ENCODE measurements at places on chromosomes 11 and 22. TPM values are rescaled to one million over a fixed set of nuclear protein-coding genes. Genes with fewer than 3 reads are reported as not detected.
A peak's percentile ranks its signal among the peaks of the same experiment; 100 is the strongest.

DNA sequence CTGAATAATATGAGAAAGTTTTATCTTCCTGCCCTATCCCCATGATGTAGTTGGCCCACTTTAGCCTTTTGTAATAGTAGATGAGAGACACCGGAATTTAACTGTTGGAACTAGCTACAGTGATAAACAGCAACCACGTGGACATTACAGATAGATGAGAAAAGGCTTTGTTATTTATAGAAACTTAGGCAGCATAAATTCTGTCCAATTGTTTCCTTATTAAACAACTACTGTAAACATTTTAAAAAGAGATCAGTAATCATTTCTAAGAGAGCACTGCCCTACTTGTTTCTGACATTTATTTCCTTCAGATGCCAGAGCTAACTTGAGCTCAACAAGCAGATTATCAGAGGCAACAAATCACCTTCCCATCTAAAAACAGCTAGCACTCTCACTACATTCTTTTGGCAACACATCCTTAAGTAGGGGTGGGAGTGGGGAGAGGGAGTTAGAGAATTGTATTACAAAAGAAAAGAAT is 63.1 kb downstream of the SOX6 start:
- H3K4me3 ChIP-seq, result no peak overlapping the region
- DNase-seq, result peak; percentile 26
- H3K27me3 ChIP-seq, result no peaks in the 10 kb centered on the region
- H3K4me1 ChIP-seq, result no peaks in the 10 kb centered on the region
- H3K36me3 ChIP-seq, result no peaks in the 10 kb centered on the region

DNA sequence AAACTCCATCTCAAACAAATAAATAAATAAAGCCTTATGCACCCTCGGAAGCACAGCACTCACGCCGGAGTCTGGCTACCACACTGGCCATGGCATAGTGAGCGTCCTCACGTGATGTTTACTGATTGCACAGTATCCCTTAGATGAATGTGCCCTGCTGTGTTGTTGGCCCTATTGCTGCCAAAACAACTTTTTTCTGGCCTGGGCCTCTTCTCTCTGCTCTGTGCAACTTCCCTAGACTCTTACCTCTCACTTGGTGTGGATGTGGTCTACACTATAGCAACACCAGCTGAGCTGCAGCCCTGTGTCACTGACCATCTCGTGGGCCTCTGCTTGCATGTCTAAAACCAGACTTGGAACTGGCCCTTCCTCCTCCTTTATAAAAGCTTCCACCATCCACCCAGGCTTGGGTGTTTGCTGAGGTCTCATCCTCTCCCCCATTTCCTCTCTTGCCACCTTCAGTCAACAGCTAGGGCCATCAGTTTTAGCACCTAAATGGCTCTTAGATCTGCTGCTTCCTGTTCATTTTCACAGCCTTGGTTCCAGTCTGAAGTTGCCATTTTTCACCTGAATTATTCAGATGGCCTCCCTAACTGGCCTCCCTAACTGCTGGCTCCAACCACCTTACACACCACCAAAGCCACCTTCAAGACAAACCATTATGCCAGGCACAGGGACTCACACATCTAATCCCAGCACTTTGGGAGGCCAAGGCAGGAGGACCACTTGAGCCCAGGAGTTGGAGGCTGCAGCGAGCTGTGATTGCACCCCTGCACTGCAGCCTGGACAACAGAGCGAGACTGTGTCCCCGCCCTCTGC is 9.2 kb downstream of the ZNF74 start:
- DNase-seq, result no peak
- H3K36me3 ChIP-seq, result no peaks in the 10 kb centered on the region
- H3K4me1 ChIP-seq, result no peaks in the 10 kb centered on the region
- no peak overlapping the region for H3K4me3 ChIP-seq

DNA sequence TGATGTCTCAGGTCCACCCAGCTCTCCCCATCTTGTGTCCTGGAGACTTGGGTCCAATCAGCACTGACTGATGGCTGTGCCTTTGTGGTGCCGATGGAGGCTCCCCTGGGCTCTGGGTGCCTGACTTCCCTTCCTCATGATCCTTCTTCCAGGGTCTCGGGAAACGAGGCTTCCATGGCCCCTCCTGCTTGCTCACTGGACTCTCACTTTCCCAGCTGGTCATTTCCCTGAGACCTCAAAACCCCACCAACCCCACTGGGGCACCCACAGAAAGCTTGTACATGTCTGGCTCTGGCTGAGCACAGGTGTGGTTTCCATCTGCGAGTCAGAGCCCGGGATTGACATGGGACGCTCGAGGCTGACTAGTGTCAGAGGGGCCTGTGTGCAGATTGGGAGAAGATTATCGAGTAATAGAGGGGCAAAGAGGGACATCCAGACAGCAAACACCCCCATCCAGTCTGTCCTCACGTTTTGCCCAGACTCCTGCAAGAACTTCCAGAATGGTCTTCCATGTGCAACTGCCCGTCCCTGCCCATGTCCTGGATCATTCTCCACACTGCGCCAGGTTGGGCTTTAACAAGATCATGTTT is 15.1 kb downstream of the APOL1 start:
- H3K27ac ChIP-seq, result no peak overlapping the region
- no peak for DNase-seq
- H3K4me3 ChIP-seq, result no peak overlapping the region
- no peaks in the 10 kb centered on the region for H3K36me3 ChIP-seq
- no peaks in the 10 kb centered on the region for H3K4me1 ChIP-seq

DNA sequence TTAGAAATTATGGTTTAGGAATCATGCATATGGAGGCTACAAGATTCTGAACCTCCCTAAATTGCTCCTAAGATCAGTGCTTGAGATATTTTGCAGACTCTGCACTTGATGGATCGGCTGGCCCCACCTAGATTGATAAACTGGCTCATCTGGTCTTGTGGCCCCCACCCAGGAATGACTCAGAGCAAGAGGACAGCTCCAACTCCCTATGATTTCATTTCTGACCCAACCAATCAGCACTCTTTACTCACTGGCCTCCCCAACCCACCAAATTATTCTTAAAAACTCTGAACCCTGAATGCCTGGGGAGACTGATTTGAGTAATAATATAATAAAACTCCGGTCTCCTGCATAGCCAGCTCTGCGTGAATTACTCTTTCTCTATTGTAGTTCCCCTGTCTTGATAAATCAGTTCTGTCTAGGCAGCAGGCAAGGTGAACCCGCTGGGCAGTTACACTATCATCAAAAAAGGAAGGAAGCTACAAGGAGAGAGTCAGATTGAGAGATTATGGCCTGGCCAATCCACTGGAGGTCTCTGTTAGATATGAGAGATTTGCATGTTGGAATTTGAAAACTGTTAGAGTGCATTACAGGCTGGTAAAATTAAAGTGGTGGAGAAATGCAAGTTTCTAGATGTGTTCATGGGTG is 245.8 kb downstream of the CSNK2A3 start:
- H3K4me1 ChIP-seq, result no peaks in the 10 kb centered on the region
- H3K27ac ChIP-seq, result no peak overlapping the region
- no peaks in the 10 kb centered on the region for H3K36me3 ChIP-seq
- no peak for DNase-seq
- no peak overlapping the region for H3K4me3 ChIP-seq
- no peaks in the 10 kb centered on the region for H3K27me3 ChIP-seq

Gene FOLR3
- total RNA-seq, result not detected

DNA sequence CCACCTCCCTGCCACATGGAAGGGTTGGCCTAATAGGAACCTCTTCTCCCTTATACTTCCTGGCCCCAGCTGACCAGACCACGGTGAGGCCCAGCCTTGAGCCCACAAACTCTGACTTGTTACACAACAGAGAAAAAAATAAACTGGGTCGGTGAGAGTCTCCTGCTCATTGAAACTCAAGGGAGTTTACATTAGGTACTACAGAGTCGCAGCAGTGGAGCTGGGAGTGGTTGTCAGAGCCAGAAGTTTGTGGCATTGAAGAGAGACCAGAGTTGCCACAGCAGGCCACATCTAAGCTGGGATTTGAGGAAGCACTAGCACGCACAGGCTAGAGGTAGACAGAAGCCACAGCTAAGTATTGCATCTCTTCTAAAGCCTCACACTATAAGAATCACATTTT is 296.2 kb downstream of the DDX10 start:
- H3K4me1 ChIP-seq, result peaks cover 12% of the 10 kb centered on the region
- H3K4me3 ChIP-seq, result no peak overlapping the region
- no peaks in the 10 kb centered on the region for H3K36me3 ChIP-seq
- no peaks in the 10 kb centered on the region for H3K27me3 ChIP-seq

GRCh38 chr11:45451766-45452440 is 165.8 kb upstream of the SYT13 start:
- H3K36me3 ChIP-seq, result no peaks in the 10 kb centered on the region
- no peak overlapping the region for H3K4me3 ChIP-seq
- H3K4me1 ChIP-seq, result no peaks in the 10 kb centered on the region
- no peak for DNase-seq
- H3K27ac ChIP-seq, result no peak overlapping the region

DNA sequence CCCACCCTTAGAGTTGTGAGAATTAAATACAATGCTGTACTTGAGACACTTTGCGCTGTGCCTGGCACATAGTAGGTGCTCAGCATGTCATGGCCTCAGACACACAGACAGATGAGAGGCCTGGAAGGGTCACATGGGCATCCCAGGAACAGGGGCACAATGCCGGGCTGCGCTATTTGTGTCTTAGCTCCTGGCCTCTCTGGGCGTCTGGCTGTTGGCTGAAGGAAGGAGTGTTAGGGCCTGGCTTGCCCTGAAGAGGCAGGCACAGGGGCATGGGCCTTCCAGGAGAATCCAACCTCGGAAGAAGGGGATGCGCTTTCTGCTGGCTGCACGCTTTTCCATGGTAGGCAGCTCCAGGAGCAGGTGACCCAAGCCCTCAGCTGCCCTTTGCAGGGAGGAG is 41.4 kb downstream of the ST14 start:
- DNase-seq, result no peak
- H3K27me3 ChIP-seq, result no peaks in the 10 kb centered on the region
- no peaks in the 10 kb centered on the region for H3K4me1 ChIP-seq

GRCh38 chr11:114132417-114132816 is 72.9 kb downstream of the ZBTB16 start:
- no peaks in the 10 kb centered on the region for H3K27me3 ChIP-seq
- no peak overlapping the region for H3K27ac ChIP-seq
- no peak for DNase-seq
- no peaks in the 10 kb centered on the region for H3K36me3 ChIP-seq
- no peaks in the 10 kb centered on the region for H3K4me1 ChIP-seq
- H3K4me3 ChIP-seq, result no peak overlapping the region

Gene GRM5
- total RNA-seq, result 0.45 TPM

Gene CTSW
- total RNA-seq, result not detected

Gene TYR
- not detected for total RNA-seq

DNA sequence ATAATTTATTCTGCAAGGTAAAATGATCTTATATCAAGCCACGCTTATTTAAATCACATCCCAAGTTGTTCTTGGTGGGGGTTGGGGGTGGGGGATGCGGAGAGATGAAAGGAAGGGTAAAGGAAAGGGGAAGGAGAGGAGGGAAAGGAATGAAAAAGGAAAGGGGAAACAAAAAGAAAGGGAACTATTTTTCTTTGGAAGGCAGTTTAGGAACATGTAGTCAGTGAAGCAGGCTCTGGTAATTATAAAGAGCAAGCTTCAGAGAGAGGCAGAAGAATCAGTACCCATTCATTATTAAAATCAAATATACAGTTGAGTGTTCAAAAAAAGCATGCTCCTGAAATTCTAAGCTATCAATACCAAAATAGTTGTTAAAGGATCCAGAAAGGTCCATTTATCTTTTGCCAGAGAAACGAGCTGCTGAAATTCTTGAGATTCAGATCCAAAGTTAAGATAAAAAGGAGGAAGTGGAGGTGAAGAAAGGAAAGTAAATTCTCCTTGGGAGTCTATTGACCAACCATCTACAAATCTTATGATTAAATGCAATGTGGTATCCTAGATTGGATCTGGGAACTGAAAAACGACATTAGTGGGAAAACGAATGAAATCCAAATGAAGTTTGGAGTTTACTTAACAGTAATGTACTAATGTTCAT is 107.4 kb downstream of the SGSM3 start:
- no peaks in the 10 kb centered on the region for H3K27me3 ChIP-seq
- H3K36me3 ChIP-seq, result no peaks in the 10 kb centered on the region
- DNase-seq, result no peak

DNA sequence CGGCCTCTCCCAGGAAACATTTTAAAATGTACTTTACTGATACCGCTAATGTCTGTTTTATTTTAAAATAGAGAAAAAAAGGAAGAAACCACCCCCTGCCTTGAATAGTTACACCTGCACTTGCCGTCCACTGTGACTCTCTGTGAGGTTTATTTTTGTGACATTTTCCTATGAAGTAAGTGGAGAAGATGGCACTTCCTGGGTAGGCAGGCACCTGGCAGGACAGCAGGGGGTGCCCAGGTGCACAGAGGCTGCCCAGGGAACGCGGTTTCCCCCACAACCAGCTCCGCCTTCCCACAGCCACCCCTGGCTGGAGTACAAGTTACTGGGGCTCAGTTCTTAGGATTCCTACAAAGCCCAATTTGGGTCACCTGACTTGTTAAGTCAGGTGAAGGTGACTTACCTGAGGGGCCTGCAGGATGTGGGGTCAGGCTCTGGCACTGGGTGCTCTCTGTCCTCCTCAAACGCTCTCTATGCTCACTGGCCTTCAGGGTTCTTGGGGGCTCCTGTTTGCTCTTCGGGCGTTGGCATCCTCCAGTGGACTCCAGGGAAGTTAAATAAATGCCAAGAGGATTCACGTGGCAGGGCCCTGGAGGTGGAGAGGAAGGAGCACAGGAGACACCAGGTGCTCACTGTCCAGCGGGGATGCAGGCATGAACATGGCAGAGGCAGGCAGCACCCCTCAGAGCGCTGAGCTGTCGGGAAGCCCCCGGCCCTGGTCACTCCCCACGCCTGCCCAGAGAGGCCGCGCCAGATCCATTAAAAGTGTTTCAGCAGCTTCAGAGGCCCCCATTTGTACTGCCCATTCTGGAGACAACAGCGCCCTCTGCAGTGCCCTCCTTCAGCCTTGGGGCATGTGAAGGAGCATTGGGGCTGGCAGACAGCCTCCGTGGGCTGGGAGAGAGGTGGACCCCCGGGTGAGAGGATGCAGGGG is 1021.2 kb downstream of the TBC1D22A start:
- H3K27ac ChIP-seq, result no peak overlapping the region
- no peak for DNase-seq
- H3K36me3 ChIP-seq, result no peaks in the 10 kb centered on the region
- H3K4me1 ChIP-seq, result no peaks in the 10 kb centered on the region

Gene RAB39A
- total RNA-seq, result 26.3 TPM

DNA sequence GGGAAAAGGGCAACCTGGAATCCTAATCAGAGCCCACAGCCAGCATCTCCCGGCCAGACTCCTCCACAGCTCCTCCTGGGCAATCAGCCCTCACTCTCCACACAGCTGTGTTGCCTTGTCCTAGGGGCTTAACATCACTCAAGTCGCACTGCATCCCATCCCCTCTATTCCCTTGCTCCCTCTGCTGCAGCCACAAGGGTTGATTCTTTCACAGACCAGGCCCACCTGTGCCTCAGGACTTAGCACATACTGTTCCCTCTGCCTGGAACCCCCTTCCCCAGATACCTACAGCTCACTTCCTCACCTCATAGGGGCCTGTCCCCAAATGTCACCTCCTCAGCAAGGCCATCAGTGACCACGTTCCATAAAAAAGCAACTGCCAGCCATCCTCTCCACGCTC is 18.4 kb downstream of the SPATA19 start:
- no peak overlapping the region for H3K27ac ChIP-seq
- DNase-seq, result no peak
- no peaks in the 10 kb centered on the region for H3K36me3 ChIP-seq
- H3K27me3 ChIP-seq, result no peaks in the 10 kb centered on the region
- no peak overlapping the region for H3K4me3 ChIP-seq

Measured in GM23338 (cell line).